Activated naive CD8-positive, alpha-beta T cell treated with anti-CD3 and anti-CD28 coated beads for 36 hours (primary cell): ENCODE measurements at places on chromosomes 5 and 9.

- DNase-seq, result no peak
Observed at GRCh38 chr9:132049900-132050299, 29.8 kb downstream of the MED27 start.

DNA sequence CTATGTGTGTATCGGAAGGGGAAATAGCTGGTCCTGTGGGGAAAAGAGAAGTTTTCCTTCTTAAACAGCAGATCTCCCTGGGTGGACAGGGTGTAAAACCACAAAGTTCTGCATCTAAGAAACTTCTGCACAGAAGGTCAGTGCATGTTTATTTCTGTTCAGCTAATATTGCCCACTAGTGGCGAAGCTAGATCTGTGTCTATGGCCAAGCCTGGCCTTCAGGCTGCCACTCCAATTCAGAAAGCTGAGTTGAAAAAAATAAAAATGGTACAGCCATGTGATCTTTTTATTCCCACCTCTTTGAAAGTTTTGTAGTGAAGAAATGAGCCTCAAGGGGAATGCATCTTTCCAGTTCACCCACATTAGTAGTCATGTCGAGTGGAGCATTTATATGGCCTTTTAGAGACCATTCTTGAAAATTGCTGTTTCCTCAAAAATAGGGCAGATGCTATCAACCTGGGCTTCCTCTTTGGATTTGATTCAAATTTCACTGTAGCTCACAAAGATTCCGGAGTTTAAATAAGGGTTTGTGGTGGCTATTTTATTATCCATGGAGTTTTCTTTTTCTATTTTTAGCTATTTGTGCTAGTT, 488.0 kb downstream of the PRELID2 start:
- no peak for DNase-seq

DNA sequence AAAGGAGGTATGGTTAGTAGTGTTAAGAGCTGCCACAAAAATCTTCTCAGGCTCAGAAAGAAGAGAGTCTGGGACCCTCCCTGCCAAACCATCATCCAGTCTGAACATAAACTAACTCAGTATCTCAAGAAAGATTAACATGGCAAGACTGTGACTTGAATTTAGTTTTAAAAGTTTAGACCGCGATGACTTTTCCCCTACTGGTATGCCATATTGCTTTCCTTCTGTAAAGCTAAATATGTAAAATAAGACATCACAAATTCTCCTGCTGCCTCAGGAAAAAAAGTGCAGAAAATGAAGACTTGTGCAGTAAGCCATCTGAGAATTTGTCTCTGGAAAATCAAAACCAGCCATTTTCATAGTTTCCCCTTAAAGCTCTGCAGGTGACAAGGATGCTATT, 85.2 kb upstream of the STARD4 start:
- DNase-seq, result no peak

DNA sequence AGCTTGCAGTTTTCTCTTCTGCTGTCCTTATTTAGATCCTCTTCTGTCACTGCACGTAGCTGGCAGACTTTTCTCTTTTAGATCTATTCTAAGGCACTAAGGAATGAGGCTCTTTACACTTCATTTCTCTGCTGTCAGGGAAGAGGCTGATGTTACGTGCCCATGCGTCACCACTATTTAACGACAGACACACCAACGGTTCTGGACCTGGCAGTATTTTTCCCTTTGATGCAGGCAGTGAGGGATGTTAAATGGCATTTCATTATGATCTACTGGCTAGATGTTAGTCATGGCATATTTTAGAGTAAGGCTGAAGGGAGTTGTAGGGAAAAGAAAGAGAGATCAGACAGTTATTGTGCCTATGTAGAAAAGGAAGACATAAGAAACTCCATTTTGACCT, 8.2 kb upstream of the CRHBP start:
- no peak for DNase-seq

DNA sequence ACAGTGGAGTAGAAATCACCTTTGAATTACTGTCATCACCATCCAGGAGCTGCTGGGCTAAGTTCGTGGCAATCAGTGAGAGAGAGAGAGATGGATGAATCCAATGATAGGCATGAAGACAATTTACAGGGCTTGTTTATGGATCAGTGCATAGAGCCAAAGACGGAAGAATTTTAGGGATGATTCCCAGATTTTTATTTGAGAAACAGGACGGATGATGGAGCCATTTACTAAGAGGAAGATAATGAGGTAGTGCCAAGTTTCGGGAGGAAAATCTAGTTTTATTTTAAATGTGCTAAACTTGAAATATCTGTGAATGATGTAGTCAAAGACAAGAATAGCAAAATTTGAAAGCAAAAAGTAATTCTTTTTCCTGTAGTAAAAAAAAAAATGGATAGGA, 394.2 kb upstream of the PAPPA start:
- no peak for DNase-seq

- no peak for DNase-seq
Observed at GRCh38 chr9:71322311-71322710, 200.9 kb upstream of the TRPM3 start.

GRCh38 chr5:119070578-119070827, 384 bp upstream of the DMXL1 start:
- no peak for DNase-seq

DNA sequence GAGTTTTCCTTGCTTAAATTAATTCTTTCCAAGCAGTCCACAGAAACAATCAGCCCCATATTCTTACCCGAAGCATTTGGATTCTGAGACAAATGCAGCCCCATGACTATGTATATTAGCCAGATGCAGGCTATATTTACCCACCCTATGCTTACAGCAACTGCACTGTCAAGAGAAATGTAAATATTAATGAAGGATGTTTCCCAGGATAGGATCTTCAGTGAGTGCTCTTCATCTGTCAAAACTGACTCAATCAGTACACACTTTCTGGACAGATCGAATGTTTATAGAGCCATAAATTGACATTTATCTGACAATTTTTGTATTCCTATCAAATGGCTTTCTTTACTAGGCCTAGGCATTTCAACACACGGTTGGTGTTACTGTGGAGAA, 725.3 kb upstream of the SEMA6A start:
- no peak for DNase-seq

DNA sequence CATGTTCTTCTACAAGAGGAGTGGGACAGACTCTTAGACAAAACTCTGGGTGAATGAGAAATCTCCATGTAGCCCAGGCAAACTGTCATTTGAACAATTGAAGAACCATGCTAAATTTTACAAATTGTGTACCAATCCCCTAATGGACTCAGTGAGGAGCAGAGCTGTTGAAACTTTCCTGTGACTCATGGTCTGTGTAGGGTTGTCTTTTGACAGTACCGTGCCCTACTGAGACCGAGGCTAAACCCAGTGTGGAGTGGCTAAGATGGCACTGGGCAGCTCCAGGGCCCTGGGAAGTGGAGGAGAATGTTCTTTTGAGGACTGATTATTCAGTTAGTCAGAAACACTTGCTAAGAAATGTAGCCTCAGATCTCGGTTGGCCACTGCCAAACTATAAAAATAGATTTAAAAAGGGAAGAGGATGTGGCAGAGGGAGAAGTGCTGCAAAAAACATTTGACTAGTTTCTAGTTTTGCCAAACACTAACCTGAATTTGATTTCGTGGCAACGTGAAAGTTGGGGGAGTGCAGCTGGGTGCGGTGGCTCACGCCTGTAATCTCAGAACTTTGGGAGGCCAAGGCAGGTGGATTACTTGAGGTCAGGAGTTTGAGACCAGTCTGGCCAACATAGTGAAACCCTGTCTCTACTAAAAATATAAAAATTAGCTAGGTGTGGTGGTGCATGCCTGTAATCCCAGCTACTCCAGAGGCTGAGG, 24.7 kb downstream of the POU4F3 start:
- DNase-seq, result no peak

DNA sequence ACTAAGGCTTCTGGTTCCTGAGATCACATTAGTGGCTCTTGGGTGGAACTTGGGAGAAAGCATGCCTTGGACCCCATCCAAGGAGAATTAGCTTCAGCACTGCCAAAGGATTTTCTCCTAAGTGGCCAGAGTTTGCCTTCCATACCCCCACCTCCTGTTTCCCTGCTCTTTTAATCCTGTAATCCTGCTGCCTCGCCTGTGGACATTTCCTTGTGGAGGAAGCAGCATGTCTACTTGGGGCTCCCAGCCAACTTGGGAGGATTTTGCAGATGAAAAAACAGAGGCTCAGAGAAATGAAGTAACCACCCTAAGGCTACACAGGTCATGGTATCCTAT, 1.6 kb downstream of the ARSI start:
- DNase-seq, result no peak

GRCh38 chr9:27385606-27386322, 88.8 kb upstream of the EQTN start:
- no peak for DNase-seq

GRCh38 chr9:84780385-84780784, 110.9 kb downstream of the NTRK2 start:
- DNase-seq, result no peak

GRCh38 chr5:150156027-150156368, 353 bp upstream of the PDGFRB start:
- DNase-seq, result no peak

GRCh38 chr9:83336706-83337105, 201.5 kb downstream of the FRMD3 start:
- no peak for DNase-seq

DNA sequence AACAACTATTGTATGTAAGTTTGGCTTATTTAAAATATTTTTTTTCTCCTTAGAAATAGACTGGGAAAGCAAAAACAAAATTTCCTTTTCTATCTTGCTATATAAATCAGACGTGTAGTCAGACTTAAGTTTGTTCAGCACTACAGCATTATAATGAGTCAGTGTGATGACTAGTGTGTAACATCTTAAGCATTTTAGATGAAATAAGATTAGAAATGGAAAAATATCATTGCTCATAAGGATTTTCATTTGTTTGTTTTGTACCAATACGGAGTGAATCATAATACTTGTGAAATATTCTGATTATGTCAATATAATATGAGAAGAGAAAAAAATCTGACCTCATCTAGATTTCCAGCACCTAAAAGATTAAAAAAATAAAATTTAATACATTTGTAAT, 64.7 kb upstream of the RICTOR start:
- no peak for DNase-seq

DNA sequence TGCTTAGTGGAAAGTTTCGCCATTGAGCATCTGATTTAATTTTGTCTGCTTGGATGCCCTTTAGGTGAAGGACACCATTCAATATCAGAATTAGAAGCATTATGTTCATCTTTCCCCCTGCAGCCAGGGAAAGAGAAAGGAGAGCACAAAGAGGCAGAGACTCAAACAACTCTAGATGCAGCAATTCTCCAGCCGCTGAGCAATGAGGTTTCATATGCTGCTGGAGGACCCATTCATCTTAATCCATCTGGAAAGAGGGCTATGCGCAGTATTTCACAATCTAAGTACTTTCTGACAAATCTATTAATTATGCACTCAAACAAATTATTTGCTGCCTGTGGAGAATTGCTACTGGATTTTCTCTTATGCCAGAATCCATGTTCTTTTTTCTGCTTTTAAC, 527.0 kb upstream of the TUSC1 start:
- DNase-seq, result no peak

- DNase-seq, result peak; percentile 62
Observed at GRCh38 chr5:141557681-141558136, 61.1 kb downstream of the DIAPH1 start.

GRCh38 chr5:43874772-43875171, 271.8 kb downstream of the NNT start:
- DNase-seq, result no peak

- no peak for DNase-seq
Observed at GRCh38 chr5:79329453-79329852, 93.5 kb downstream of the JMY start.

GRCh38 chr5:34474573-34475021, 181.5 kb upstream of the RAI14 start:
- no peak for DNase-seq

DNA sequence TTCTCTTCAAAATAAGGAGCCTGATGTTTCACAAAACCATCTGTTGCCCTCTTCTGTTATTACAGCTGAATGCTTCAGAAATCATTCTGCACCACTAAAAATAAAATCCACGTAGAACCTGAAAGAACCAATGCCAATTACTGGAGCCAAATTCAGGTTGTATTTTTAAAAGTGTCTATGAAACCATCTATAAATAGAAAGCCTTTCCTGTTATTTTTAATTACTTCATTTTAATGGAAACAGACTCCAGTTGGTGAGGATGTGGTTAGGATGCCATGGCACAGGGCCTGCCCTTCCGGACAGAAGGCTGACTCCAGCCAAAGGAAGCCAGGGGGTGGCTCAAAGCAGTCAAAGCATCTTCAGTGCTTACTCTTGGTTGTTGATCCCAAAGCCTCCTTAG, 119.8 kb downstream of the TENT4A start:
- no peak for DNase-seq

DNA sequence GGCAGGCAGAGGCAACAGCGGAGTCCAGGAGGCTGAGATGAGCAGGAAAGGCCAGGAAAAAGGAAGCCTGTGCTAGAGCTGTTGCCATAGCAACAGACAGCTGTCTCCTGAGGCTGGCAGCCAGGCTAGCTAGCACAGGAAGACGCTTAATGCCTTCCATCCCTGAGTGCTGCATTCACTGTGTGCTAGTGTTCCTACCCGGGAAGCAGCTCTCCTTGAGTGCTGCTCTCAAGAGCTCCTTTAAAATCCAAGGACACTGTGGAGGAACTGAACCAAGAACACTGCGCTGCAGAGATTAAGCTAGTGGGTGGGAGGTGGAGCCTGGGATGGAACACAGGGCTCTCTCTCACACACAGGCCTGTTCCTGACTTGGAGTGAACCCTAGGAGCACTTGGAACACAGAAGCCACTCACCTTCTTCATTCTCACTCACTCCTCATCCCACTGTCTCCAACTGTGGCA, 53.5 kb upstream of the IL7R start:
- no peak for DNase-seq

DNA sequence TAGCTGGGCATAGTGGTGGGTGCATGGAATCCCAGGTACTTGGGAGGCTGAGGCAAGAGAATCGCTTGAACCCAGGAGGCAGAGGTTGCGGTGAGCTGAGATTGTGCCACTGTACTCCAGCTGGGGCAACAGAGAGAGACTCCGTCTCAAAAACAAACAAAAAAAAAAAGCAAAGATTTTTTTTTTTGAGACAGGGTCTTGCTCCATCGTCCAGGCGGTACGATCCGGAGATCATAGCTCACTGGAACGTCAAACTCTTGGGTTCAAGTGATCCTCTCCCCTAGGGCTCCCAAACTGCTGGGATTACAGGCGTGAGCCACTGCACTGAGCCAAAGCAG, 37.6 kb downstream of the ABCA1 start:
- DNase-seq, result no peak
